ENCODE measurements at places on chromosomes 16 and 17.

- no peak for DNase-seq
Measured at GRCh38 chr16:56346131-56346890, 79.0 kb downstream of the AMFR start.

GRCh38 chr16:50831751-50832150, 89.9 kb downstream of the CYLD start:
- DNase-seq: no peak

DNA sequence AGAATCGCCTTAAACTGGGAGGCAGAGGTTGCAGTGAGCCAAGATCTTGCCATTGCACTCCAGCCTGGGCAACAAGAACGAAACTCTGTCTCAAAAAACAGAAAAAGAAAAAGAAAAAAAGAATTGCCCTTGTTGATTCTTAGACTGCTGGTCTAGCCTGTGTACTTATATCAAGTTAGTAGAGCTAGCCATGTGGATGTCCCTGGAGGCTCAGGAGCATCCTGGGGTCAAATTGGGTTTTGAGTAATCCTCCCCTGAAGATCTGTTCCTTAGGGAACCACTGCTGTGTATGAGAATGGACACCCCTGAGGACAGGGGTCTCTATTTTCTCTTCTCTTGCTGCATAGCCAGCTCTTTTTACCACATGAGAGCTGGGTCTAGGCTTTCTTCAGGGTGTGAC, 21.5 kb downstream of the SLC7A6OS start:
- DNase-seq: no peak

- no peak for DNase-seq
Measured at GRCh38 chr17:8056232-8056975, 17.5 kb downstream of the ALOX15B start.

DNA sequence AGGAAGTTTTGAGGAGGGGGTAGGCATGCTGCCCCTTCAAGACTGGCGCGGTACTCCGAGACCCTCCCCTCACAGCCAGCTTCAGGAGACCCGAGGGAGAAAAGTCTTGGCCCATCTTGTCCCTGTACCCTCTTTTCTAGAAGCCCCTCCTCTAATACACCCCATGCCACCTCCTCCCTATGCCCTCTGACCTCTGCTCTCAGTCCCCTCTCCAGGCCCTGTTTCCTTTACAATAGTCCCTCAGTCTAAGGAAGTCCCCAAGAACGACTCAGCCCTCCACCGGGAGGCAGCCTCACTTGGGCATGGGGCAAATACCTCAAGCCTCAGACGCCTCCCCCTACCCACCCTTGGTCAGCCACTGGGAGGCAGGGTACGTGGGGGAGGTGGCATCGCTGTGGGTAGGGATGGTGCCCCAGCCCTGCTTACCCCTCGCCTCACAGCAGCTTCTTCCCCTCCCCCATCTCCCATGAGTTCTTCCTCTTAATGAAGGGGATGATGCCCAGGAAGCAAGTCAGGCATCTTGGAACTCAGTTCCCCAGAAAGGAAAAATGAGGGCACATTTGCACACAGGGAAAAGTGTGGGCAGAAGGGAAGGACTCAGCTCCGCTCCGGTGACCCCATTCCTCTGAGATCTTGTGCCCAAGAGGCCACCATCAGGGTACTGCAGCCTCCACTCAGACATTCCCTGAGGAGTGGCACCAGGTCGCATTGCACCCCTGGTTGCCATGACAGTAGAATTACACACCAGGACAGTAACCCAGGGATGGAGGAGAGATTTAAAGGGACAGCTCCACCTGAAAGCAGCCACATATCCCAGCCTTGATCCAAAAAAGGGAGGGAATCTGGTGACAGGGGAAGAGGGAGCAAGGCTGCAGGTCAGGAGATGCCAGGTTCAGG, 6.2 kb downstream of the MPP2 start:
- DNase-seq: no peak

- no peak for DNase-seq
Measured at GRCh38 chr17:76873856-76874255, 5.7 kb downstream of the MGAT5B start.

DNA sequence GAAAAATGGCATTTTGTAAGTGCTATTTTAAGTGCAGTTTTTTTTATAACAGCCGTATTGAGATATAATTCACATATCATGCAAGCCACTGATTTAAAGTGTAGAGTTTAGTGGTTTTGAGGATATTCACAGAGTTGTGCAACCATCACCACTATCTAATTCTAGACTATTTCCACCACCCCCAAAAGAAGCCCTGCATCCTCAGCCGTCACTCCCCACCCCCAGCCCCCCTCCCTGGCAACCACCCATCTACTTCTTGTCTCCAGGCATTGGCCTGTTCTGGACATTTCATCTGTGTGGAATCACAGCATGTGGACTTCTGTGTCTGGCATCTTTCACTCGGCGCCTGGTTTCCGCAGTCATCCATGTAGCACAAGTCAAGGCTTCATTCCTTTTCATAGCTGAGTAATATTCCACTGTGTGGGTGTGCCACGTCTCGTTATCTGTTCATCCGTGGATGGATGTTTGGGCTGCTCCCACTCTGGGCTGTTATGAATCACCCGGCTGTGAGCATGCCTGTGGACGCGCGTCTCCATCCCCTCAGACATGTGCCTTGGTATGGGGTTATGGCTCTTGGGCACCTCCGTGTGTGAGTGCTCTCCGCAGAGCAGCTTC, 138.4 kb upstream of the CIBAR2 start:
- no peak for DNase-seq

- DNase-seq: no peak
Measured at GRCh38 chr16:30143347-30143702, 20.3 kb upstream of the MAPK3 start.

GRCh38 chr17:45376171-45377005, 56.3 kb downstream of the ARHGAP27 start:
- no peak for DNase-seq

DNA sequence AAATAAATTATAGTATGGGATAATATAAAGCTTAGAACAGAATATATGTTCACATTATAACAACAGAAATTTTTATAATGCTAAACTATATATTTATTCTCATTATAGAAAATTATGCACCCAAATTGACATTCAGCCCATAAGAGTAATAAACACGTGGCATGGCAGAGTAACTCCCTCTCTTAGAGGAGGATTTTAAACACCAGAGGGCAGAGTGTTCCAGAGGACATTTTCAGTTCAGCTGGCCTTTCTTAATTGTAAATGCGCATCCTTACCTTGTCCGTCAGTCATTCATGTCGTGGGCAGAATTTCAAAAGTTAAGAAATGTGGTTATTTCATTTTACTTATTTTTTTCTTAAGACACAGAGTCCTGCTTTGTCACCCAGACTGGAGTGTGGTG, 147.1 kb downstream of the TANC2 start:
- DNase-seq: no peak

DNA sequence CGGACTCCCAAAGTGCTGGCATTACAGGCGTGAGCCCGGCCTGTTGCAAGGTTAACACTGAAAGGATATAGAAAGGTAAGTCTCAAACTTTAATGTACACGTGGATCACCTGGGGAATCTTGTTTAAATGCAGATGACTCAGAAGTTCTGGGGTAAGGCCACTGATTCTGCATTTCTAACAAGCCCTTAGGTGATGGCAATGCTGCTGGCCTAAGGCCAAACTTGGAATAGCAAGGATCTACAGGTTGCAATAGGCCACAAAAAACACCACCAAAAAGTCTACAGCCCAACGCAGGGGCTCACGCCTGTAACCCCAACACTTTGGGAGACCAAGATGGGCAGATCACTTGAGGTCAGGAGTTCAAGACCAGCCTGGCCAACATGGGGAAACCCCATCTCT, 4.2 kb downstream of the CMTM4 start:
- DNase-seq: no peak

GRCh38 chr17:2040942-2041560, 771 bp upstream of the OVCA2 start:
- DNase-seq: no peak

DNA sequence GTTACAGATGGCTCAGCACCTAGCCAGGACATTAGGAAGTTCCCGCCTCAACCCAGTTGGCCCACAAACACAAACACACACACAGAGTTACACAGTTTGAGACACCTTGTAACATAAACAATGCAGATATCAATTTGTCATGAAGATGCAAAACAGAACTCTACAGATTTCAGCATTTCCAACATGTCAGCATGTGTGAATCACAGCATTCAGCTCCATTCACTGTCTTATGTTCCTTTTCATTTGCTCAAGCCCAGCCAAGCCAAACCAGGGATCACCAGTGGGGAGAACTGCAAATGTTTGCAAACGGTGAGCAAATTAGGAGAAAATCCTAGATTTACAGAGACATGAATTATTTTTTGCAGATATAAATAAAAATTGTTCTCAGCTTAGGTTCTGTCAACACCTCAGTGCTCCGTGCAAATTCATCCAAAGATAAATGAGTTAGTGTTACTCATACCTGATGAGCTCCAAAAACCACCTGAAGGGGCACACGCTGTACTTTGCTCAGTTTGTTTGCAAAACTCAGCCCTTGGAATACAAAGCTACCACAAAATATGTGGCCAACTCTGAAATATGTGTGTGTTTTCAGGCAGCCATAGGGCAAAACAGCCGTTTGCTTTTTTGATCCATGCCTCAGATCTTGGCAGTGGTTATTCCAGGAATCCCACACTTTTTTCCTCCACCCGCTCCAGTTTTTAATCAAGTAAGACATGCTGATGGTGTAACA, 16.3 kb upstream of the COX10 start:
- no peak for DNase-seq

All from uterus (tissue), 4 donors.